Stomach (tissue), 19 donors: ENCODE measurements at places on chromosomes 11 and 22. TPM values are rescaled to one million over a fixed set of nuclear protein-coding genes. Genes with fewer than 3 reads are reported as not detected.

Gene PANX3
- total RNA-seq: not detected

Gene APOC3
- total RNA-seq: not detected

Gene FADS2
- 9.6 TPM for total RNA-seq

Gene OR52N2
- total RNA-seq: not detected

GRCh38 chr22:47057916-47058585 is 295.6 kb downstream of the TBC1D22A start:
- no peaks in the 10 kb centered on the region for H3K27me3 ChIP-seq
- H3K4me1 ChIP-seq: no peaks in the 10 kb centered on the region
- H3K27ac ChIP-seq: no peak overlapping the region
- no peak overlapping the region for H3K4me3 ChIP-seq
- H3K36me3 ChIP-seq: peaks cover 72% of the 10 kb centered on the region

- H3K27me3 ChIP-seq: no peaks in the 10 kb centered on the region
- H3K4me1 ChIP-seq: no peaks in the 10 kb centered on the region
- DNase-seq: no peak
- peaks cover 4% of the 10 kb centered on the region for H3K36me3 ChIP-seq
- no peak overlapping the region for H3K27ac ChIP-seq
These were observed 9.0 kb upstream of the SEC14L6 start for GRCh38 chr22:30555282-30556210.

GRCh38 chr22:21681566-21682370 is 16.0 kb downstream of the PPIL2 start:
- DNase-seq: no peak
- no peak overlapping the region for H3K27ac ChIP-seq
- H3K27me3 ChIP-seq: no peaks in the 10 kb centered on the region
- no peaks in the 10 kb centered on the region for H3K4me1 ChIP-seq
- peaks cover 89% of the 10 kb centered on the region for H3K36me3 ChIP-seq
- no peak overlapping the region for H3K4me3 ChIP-seq

DNA sequence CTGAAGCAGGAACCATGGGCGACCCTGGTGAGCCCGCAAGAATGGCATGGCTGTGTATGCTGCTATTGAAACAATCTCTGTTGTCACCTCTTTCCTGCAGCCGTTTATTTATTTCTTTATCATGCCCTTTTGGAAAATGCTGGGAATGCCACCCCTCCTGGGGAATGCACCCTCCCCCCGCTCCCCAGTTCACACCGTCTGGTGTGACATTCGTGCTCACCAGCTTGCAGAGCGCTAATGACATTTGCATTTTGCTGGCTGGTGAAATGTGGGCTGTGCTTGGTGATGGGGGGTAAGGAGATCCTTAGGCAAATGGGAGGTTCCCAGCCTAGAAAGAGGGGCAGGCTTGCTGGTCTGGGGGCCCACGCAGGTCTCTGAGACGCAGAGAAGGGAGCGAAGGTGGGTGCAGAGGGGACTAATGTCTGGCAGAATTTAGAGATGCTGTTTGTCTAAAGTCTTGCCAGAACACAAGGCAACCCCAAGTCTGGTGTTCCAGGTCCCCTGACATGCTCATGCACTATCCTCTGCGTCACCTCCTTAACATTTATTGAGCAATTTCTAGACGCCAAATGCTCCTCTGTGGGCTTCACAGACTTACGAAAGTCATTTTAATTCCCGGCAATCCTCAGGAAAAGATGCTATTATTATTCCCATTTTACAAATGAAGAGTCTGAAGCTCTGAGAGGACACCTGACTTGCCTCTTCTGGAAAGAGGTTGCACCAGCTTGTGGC is 91.7 kb downstream of the TP53I11 start:
- H3K4me1 ChIP-seq: peaks cover 16% of the 10 kb centered on the region
- H3K27me3 ChIP-seq: no peaks in the 10 kb centered on the region
- no peaks in the 10 kb centered on the region for H3K36me3 ChIP-seq
- no peak for DNase-seq

DNA sequence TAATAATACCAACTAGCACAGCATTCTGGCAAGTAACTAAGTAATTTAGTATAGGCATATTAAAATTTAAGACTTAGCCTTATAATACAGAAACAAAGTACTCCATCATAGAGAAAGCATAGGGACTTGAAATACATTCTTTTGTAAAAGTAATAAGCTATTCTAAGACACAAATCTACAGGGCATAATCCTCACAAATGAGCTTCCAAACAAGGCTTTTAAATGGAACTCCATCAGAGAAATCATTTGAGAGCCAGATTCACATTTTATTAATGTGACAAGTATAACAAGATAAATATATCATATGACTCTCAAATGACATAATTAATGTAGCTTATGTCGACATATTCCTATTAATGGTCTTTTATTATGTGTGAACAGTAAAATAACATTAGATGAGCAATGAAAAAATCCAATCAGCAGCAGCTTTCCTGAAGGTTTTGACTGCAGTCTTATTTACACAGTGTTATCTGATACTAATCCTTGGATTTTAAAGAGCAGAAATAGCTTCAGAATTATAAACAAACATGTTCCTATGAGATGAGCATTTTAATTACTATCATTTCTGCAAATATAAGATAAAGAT is 241.4 kb downstream of the TTC28 start:
- H3K27ac ChIP-seq: no peak overlapping the region
- H3K4me3 ChIP-seq: no peak overlapping the region
- no peaks in the 10 kb centered on the region for H3K36me3 ChIP-seq
- no peaks in the 10 kb centered on the region for H3K27me3 ChIP-seq
- DNase-seq: no peak
